ENCODE measurements at places on chromosomes 12 and 14.

DNA sequence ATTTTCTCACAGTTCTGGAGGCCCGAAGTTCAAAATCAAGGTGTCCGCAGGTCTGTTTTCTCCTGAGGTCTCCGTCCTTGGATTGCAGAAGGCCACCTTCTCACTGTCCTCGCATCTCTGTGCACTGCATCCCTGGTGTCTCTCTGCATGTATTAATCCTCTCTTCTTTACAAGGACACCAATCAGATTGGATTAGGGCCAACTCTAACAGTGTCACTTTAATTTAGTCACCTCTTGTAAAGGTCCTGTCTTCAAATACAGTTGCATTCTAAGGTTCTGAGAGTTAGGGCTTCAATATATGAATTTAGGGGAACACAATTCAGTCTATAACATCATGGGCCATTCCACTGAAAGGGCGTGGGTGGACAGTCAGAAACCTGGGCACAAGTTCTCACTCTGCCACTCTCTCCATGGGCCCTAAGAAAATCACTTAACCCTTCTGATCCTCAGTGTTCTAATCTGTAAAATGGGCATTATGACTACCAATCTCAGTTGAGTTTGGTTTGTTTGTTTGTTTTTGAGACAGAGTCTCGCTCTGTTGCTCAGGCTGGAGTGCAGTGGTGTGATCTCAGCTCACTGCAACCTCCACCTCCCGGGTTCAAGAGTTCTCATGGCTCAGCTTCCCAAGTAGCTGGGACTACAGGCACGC, 41.6 kb upstream of the FGD4 start:
- no peak for DNase-seq

- no peak for DNase-seq
Observed at GRCh38 chr12:92123780-92124688, 21.6 kb downstream of the BTG1 start.

DNA sequence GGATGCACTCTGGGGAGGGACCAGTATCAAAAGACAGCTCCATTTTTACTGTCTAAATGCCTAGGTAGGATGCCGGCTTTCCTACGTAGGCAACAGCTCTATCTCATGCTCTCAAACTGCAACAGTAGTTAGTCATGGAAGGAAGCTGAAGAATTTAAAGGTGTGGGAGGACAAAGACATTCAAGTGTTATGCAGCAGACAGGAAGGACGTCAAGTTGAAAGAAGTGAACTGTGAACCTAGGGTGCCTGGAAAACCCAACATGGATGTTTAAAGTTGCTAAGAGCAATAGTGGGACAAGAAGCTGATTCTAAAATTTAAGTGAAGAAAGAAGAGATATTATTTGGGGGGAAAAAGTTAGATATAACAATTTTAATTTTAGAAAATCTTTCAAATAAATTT, 5.9 kb downstream of the SEC23A start:
- no peak for DNase-seq

GRCh38 chr12:5803532-5803931, 141.5 kb downstream of the ANO2 start:
- DNase-seq: no peak

DNA sequence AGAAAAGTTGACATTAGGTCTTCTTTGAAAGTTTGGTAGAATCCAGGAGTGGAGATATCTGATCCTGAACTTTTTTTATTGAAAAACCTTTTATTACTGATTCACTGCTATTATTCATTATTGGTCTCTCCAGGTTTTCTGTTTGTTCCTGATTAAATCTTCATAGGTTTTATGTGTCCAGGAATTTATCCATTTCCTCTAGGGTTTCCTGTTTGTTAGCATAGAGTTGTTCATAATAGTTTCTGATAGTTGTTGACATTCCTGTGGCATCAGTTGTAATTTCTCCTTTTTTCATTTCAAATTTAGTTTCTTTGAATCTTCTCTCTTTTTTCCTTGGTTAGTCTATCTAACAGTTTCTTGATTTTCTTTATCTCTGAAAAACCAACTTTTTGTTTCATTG, 370.3 kb downstream of the SLC6A15 start:
- DNase-seq: no peak

DNA sequence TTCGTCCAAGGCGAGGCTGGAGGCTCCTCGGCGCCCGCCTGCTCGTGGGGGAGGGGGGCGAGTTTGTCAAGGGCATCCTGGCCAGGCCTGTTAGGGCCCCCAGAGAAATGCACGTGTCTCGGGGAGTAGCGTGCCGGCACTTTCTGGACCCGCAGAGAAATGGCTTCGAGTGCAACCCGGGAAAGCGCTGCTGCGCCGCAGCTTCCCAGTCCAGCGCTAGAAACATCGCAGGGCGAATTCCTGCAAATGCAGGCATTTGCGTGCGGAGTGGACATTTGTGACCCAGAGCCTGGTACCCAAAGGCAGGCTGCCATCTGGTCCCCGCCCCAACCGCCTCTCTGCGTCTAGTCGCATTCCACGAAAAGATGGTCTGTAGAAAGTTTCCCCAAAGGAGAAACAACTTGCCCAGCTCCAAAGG, 756 bp downstream of the LGR5 start:
- no peak for DNase-seq

DNA sequence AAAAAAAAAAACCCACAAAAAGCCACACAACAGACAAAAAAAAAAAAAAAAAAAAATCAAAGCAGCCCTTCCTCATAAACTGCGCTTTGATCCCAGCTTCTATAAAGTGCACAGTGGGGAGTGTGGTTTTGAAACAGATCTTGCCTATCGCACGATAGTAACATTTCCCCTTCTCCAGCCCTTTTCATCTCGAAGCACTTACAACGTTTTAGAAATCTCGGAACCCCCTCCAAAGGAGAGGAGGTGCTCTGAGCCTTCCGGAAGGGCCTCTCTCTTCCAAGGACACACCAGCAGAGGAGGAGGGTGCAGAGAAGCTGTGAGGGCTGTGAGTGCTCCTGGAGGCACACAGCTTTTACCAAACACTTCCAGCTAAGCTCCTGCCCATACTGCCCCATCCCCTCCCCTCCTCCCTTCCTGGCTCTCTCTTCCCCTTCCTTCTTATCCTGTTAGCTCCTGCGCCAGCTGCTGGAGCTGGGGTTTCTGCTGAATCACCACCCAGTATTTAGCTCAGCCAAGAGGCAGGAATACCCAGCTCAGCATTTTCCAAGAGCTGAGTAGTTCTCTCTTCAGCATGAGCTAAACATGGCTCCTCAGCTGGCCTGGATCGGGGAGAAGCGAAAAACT, 28.4 kb downstream of the SLC7A8 start:
- DNase-seq: no peak

GRCh38 chr14:42378274-42378673, 771.6 kb downstream of the LRFN5 start:
- DNase-seq: no peak

- no peak for DNase-seq
Observed at GRCh38 chr14:92503756-92504491, 9.7 kb upstream of the RIN3 start.

DNA sequence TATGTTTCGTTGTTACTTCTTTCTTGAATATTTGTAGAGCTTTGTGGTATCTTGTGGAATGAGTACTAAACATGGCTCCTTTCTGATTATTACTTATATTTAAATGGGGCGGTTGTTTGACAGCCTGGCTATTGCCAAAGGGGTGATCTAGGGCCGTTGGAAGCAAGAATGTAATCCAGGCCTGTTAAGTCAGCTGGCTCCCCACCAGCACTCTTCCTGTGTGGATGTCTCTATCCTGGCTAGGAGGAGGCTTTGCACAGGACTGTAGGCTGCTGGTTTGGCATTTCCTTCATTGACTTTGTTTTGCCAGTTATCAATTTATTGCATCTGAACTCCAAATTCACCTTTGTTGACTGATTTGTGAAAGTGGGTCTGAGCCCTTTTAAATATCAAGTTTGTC, 5.6 kb downstream of the FAM234B start:
- DNase-seq: no peak

GRCh38 chr14:72560331-72560730, 333.6 kb downstream of the DPF3 start:
- no peak for DNase-seq

DNA sequence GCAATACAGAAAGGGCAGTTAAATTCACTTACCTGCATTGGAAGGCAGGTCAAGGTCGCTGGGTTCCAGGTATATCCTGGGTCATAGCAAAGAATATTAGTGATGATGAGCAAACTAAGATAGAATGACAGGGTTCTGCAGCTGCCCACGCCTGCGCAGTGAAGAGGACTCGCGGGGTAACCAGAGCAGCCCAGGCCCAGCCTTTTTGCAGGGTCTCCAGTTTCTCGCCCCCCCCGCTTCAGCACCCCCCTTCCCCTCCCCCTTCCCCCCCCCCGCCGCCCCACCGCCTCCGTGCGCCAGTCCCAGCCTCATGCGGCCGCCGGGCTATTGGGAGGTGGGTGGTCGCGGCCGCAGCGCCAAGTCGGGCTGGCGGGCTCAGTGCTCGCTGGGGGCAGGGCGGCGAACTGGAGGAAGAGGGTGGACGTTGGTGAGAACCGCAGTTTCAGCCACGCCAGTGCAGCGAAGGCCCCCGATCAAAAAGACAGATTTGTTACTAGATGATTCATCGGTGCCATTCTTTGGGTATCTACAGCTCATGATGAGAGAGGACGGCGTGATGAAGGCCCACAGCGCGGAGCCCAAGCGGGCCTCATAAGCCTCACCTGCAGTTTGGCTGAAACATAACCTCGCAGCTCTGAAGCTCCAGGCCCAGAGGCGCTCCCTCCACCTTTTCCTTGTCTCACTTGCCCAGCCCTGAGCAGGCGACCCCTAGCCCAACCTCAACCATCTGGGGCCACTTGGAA, 20.2 kb downstream of the SLC2A3 start:
- DNase-seq: no peak

- DNase-seq: no peak
Observed at GRCh38 chr14:67650151-67650550, 24.3 kb downstream of the VTI1B start.

- no peak for DNase-seq
Observed at GRCh38 chr12:1252758-1253157, 261.7 kb downstream of the ERC1 start.

DNA sequence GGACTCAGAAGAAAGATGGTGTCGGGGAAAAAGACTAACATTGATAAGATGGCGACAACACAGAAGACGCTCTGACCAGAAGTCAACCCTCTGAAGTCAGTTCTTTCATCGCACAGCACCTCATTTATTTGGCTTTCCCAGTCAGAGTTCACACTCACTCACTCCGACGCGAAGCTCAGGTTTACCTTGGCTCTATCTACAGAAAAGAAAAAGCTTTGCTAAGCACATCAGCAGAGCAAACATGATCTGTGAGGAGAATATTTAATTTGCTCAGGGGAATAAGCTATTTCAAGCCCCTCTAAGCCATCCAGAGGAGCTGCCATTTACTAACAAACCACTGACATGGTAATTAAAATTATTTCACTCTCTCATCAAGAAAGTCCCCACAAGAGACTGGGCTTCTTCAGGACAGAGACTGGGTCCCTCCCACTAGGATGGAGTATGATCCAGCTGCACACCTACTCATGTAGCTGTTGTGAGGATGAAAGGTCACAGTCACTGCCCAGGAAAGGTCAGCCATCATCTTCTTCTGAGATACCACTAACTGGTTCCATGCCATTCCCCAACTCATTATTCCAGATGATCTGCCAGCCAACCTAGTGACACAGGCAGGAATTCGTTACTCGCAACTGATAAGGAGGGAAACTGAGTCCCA, 111.4 kb downstream of the TTC7B start:
- no peak for DNase-seq

DNA sequence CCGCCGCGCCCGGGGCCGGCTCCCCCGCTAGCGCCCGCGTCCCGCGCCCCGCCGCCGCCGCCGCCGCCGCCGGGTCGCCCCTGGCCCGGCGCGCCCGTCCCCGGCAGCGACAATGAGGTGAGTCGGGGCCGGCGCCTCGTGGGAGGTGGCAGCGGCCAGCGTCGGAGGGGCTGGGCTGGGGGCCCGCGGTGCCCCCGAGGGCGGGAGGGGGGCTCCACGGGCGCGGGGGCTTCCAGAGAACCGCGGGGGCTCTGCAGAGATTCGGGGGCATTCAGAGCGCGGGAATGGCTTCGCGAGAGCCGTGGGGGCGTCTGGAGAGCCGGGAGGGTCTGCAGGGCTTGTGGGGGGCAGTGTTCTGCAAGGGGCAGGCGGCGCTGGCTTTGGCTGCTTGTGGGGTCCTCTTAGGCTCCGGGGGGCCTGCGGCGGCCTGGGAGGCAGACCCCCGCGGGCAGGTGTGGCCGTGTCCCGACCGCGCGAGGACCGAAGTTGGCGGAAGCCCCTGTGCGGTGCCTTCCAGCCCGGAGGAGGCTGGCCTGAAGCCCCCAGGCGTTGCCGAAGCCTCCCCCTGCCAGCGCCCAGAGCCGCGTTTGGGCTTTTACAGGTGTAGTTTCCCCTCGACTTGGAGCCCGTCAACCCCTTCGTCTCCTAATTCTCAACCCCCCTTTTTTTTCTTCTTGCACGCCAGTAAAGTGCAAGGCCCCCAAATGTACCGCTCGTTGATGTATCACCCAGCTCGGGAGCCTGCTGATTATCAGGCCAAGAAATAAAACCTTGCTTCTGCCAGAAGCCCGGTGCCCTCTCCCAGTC, 93.1 kb upstream of the EVL start:
- DNase-seq: no peak

DNA sequence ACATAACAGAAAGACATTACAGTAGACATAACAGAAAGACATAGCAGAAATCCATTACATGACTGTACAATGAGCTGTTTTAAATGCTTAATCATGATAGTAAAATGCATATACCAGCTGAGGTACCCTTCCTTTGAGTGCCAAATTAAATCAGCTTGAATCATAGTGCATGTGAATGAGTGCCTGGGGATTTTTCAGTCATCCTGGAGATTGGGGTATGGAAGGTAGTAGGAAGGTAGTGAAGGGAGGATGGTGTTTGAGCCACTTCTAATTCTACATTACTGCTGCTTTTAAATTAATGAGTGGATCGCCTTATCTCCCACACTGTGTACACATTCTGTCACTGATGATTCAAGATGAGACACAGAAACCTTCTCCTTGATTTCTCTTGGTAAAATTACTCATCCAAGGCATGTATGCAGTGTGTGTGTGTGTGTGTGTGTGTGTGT, 534.2 kb downstream of the LRFN5 start:
- no peak for DNase-seq

- no peak for DNase-seq
Observed at GRCh38 chr12:96171905-96172304, 22.3 kb upstream of the ELK3 start.

DNA sequence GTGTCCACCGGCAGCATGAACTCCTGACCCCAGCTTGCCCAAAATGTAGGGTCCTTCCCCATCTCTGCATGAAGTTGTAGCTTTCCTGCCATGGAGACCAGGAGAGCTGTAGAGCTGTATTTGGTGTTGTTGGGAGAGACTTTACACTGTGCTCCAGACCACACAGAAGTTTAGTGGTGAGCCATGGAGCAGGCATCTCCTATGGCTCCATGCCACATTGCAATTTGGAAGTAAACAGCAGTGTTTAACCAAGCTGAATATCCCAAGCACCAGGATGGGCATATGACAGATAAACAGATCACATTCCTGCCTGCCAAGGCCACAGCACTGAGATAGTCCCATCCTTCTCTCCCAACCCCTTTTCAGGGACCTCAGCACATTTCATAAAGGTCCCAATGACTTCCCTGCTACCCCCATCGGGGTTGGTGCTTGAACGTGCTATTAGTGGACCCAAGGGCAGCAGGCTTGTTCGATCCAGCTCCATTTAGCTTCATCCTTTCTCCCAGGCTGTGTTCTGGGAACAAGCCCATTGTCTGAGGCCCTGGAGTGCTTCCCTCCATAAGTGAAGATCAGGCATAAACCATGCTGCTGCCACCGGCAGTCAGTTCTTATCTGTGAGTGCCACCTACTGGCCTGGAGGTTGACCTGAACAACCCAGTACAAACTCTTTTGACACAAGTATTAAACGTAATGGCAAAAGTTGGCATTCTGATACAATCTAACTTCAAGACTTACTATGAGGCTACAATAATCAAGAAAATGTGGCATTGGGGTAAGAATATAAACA, 172.3 kb upstream of the ATXN7L3B start:
- no peak for DNase-seq
